ENCODE measurements at places on chromosomes 4 and X.

DNA sequence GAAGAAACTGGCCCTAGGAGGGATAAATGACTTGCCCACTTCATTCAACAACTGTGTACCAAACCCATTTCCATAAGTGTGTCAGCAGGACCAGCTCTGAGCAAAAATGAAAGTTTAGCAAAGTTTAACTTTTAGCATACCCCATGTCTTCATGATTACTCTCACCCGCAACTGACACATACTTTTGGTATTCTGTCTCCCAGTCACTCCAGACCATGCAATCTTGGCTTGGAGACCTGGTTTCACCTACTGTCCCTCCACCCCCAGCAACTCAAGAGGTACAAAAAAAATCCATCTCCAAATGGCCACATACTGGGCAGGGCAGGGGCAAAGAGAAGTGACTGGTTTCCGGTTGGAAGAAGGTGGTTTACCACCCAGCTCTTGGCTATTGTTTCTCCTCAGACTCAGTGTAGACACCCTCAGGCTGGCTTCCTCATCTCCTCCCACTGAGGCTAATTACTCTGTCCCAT is 79.8 kb downstream of the RLIM start:
- DNase-seq, result peak; percentile 31

- no peak for DNase-seq
Measured at GRCh38 chr4:68817386-68817785, 1.6 kb downstream of the UGT2B10 start.

DNA sequence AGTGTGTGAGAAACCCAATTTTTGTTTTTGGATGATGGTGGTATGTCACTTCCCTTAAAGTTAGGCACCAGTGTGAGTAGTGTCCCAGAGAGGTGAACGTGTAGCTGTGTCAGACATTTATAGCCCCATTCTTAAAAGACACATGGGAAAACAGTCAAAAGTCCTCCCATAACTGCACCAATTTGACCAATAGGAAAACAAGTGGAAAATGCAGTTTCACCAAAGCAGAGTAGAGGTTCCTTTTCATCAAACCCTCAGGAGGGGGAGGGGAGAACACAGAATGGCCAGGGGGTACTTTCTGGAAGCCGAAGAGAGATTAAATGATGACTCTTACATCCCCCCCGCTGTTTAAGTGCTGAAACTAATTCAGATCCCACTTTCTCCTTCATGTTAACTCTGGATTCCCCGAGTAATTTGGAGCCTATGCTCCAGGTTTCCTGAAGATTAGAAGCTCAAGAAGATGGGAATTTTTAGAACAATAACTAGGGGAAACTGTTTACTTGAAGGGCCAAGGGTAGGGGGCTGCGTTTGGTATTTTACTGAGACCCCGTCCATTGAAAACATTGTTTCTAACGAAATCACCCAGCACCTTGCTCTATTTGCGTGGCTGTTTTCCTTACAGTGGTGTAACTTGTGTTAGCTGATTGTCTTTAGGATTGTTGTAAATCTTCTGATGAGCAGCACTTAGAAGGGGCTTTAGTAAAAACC is 2.1 kb upstream of the LEF1 start:
- no peak for DNase-seq

DNA sequence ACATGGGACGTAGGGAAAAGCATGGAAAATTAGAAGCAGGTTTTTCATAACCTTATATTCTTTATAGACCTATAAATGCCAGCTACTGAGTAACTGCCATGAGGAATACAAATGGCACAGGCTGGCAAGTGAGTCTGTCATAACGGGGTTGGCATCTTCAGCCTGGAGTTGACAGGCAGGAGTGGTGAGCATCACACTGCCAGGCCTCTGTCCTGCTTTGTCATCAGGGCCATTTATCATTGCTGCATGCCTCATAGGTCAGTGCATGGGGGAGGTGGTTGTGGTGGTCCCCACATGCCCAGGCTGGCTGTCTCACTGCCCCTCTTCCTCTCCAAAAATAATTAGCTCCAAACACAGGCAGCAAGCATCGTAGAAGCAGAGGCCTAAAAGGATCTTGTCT is 72.5 kb downstream of the LNX1 start:
- DNase-seq, result no peak

DNA sequence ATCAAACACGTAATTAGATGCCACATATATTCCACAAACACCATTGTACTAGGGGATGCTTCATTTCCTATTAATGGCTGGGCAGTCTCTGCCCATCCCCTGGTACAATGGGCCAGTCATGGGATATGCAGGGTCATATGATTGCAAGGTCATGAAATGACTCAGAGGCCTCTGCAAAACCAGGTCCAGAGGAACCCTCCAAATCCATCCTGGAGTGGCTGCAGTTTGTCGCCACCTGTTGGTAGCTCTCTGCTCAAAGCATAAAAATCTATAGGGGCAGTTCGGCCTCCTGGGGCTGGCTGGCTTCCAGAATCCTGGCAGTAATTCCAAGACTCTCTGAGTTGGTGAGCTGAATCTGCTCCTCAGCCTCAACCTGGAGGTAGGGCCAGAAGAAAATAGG is 22.9 kb upstream of the PUDP start:
- DNase-seq, result no peak

DNA sequence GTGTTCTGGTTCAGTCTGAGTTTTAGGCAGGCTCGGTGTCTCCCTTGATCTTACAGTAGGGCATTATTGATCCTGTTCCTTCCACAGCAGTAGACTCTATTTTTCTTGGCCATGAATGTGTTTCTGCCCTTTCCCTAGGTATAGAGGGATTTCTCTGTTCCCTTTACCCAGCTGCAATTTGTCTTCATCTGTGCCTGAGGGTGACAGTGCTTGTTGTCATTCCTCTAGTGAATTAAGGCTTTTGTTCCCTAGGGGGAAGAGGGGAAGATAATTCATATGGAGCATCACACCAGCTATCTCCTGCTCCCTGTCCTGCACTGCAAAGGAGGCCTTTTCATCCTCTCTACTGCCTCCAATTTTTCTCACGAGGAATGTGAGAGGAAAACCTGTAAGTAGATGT is 39.7 kb upstream of the CXorf51A start:
- DNase-seq, result no peak

DNA sequence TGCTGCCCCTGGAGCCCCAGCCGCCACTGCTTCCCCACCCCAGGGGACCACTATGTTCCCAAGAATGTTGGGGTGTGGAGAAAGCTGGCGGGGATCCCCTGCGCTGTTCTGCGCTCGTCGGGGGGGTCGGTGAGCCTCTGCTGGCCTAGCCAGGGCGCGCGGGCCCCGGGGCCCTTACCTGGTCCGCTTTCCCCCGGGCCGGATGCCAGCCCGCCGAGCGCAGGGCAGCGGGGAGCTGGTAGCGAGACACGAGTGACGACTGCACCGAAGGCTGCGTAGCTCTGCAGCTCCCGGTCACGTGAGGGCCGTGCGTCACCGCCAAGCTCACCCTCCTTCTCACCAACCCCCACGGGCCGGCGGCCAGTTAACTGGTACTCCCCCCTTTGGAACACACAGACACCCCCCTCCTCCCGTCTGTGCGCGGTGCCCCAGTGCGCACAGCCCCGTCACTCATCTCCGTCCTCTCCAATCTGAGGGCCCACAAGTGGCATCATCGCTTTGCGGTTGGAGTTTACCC is at the start of gene BEX1:
TSS of gene BEX1 (minus strand) at position 254 of the 517 bp plus-strand sequence. CDS start 897 bp downstream, outside the sequence.
- DNase-seq, result peak; percentile 1

- no peak for DNase-seq
Measured at GRCh38 chr4:109079731-109080130, 222.7 kb downstream of the COL25A1 start.

- peak; percentile 7 for DNase-seq
Measured at GRCh38 chrX:148940411-148940996, 440.1 kb downstream of the AFF2 start.

GRCh38 chr4:140172960-140173359 is 19.0 kb upstream of the MAML3 start:
- DNase-seq, result no peak

DNA sequence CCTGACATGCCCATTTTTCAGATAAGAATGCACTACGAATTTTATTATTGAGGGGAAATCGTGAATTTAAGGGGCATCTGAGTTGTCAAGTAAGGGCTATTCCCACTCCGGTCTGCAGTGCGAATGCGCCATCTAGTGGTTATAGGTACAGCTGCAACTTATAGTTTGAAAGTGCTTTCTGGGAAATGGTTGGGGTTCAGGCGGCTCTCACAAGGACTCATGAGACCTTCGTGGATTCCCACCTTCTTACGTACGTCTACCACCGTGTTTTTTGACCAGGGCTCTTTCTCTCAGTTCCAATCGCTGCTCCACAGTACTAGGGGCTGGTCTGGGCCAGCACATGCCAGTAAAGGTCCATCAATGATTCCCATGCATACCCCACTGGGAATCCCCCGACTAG is 12.3 kb downstream of the MSL3 start:
- DNase-seq, result peak; percentile 70

- no peak for DNase-seq
Measured at GRCh38 chr4:107066621-107067020, 30.5 kb upstream of the DKK2 start.

DNA sequence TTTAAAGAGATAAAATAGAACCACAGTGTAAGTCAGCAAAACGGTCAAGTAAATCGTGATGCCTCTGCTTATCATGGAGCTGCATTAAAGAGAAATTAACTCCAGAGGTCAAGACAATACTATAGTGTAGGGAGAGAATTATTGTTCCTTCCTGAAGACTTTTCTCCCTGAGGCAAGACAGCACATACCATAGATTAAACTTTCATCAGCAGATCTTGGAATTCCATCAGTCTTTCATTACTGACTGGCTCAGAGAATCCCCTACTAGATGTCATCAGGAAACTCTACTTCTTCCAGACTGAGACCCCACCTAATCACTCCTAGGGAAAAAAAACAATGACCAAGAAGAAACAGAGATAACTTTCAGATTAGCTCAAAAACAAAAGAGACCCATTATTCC is 131.3 kb downstream of the NSUN7 start:
- no peak for DNase-seq

DNA sequence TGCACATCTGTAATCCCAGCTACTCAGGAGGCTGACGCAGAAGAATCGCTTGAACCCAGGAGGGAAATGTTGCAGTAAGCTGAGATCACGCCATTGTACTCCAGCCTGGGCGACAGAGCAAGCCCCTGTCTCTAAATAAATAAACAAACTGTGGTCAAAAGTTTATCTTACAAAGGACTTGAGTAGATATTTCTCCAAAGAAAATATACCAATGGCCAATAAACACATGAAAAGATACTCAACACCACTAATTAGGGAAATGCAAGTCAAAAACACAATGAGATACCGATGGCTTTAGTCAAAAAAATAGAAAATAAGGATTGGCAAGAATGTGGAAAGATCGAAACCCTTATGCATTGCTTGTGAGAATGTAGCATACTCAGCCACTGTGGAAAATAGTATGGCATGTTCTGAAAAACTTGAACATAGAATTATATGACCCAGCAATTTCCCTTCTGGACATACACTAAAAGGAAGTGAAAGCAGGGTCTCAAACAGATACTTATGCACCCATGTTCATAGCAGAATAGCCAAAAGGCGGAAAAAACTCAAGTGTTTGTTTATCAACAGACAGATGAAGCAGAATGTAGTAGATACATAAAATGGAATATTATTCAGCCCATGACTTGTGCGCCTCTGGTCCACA is 2.0 kb upstream of the CFAP97 start:
- DNase-seq, result no peak

DNA sequence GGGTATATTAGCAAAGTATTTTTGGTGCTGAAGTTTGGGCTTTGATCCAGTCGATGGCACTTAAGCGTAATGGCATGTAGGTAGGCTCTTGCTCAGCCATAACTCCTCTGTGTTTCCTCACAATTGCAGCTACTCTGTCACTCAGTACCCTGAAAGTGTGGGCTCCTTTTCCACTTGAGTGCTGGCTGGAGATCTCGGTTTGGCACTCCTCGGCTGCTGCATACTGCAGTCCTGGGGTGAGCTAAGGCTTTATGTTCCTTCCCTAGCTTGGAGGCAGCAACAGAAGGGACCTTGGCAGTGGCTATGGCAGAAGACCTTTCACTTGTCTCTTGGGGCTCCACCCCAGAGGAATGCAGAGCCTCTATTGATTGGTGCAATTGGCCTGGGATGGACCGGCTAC is 106.7 kb upstream of the GRXCR1 start:
- no peak for DNase-seq

- DNase-seq, result peak; percentile 15
Measured at GRCh38 chrX:155864655-155865054, 16.5 kb upstream of the VAMP7 start.

DNA sequence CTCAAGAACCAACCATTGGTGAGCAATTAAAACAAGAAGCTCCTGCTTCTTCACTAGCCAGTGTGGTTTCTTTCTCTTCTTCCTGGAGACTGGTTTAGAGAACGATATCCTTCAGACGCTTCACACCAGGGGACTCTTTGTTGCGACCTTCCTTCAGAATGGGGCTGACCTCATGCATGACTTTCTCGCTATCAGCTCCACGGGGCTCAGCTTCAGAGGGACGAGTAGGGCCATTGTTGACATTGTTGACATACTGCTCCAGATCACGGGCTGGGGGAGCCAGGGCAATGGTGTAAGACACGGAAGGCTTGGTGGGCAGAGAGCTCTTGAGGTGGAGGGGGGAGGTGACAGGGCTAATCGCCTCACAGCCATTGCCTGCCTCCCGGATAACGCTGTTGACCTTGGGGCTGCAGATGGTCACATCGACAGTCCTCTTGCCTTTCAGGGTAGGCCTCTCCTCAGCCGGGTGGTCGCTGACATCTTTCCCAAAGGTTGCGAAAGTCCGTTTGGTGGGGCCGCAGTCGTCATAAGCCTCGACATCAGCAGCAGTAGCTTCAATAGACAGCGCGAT is 113.8 kb downstream of the PCDH19 start:
- DNase-seq, result no peak

DNA sequence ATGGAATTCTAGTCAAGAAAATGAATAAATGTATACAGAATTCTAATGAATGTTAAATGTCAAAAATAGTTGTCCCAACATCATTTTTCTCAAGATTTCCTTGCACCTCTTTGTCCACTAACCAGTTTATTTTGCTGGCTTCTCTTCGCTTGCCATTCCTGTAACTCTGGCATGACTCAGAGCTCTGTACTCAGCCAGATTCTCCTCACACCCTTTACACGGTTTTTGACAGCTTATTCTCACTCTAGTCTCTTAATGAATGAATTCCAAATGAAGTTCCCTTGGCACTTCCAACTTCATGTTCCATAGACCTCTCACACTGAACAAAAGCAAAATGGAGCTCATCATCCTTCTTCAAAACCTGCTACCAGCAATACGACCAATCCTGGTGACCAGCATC is 419.3 kb upstream of the SLIT2 start:
- peak; percentile 46 for DNase-seq

- DNase-seq, result peak; percentile 53
Measured at GRCh38 chr4:70515367-70516250, 2.8 kb upstream of the AMTN start.

- peak; percentile 44 for DNase-seq
Measured at GRCh38 chr4:186808630-186809018, 85.0 kb upstream of the FAT1 start.

GRCh38 chr4:10671799-10672198 is 12.8 kb downstream of the CLNK start:
- no peak for DNase-seq

- DNase-seq, result no peak
Measured at GRCh38 chrX:30831082-30831481, 58.0 kb downstream of the TAB3 start.

DNA sequence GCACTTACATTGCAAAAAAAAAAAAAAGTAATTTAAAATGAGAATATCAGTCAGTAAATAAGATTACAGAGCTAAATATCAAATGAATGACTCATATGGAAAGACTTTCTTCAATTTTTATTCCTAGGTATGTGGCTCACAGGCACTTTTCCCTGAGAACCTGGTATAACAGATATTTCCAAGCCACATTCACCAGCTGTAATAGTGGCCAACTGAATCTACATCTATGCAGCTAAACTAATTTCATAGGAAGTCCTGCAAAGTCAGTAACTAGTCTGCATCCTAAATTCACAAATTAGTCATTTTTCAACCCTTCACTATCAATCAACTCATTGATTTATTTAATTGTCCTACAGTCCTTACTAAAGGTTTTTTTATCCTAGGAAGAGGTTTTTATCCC is 5.6 kb downstream of the PDE5A start:
- peak; percentile 63 for DNase-seq
